Activated CD4-positive, alpha-beta T cell treated with anti-CD3 and anti-CD28 coated beads for 1 hour (primary cell): ENCODE measurements at places on chromosomes 12 and 14.

- no peak for DNase-seq
Observed at GRCh38 chr12:110278255-110278536, 2.9 kb upstream of the ATP2A2 start.

DNA sequence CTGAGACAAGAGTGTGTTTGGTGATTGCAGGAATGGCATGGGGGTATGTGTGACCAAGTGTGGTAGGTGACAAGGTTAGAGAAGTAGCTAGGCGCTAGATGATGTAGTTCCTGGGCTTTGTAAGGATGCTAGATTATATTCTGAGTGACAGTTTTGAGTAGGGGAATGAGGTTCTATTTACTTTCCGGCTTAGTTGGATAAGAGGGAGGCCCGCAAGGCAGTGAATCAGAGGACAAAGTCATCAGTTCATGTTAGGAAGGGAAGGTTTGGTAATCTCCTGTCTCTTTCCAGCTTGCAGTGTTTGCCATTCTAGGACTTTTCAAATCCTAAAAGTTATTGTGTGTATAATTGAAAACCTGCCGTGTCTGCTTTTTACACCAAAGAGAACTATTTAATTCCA is 45.0 kb downstream of the CFAP54 start:
- DNase-seq, result no peak

GRCh38 chr12:93520454-93520853 is 52.0 kb upstream of the SOCS2 start:
- no peak for DNase-seq

DNA sequence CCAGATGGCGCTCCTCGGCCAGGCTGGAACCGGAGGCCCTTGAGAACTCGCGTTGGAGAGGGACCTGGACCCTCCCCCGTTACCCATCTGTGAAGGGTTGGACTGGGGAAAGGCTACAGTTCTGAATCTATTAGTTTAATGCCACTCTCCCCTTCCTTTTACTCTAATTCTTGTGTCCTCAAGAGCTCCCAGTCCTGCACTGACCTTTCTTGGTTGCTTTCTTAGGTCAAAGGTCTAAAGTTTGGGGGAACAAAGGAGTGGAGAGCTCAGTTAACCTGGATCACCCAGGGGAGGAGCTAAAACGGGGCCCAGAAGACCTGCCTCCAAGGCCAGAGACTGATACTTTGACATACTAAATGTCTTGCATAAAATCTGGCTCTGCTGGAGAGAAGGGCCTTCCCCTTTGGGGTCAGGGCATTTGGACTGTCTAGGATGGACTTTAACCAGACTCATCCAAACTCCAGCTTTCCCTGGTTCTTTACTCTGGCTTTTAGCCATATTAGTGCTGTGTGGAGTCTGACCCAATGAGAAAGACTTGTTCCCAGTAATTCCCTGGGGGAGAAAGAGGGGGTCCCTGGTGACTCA is 923 bp upstream of the MLF2 start:
- DNase-seq, result no peak

DNA sequence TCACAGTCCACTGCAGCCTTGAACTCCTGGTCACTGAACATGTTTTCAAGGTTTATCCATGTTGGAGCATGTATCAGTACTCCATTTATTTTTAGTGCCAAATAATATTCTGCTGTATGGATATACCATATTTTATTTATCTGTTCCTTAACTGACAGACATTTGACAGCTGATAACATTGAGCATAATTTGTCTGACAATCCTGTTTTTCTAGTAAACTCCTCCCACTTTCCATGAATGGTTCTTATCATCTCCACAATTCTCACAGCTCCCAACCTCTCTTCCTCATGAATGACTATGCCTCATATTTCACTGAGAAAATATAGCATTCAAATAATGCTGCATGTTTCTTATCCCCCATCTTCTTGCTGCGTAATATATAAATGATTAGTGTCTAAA is 33.3 kb downstream of the COCH start:
- DNase-seq, result no peak

- no peak for DNase-seq
Observed at GRCh38 chr12:45407981-45408728, 192.3 kb downstream of the ANO6 start.

DNA sequence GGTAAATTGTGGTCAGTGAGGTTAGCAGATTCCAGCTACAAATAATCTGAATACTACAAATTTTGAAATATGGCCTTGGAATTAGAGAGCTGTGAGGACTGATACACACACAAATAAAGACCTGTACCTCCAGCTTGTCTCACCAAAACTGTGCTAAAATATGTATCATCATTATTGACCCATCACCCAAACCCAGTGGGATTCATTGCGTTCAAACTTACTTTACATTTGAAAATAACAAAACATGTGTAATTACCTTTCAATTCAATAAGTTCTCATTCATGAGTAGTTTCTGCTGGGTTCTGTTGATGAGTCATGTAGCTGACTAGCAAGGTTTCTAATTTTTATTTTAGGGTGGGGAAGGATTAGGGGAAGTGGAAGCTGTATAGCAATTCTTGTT is 170.9 kb downstream of the MSRB3 start:
- DNase-seq, result no peak
